Stimulated activated CD8-positive, alpha-beta memory T cell treated with anti-CD3 and anti-CD28 coated beads, Interleukin-2, amount 100 ng/mL, for 1 hour (primary cell): ENCODE measurements at places on chromosomes 11 and 22.
A peak's percentile ranks its signal among the peaks of the same experiment; 100 is the strongest.

DNA sequence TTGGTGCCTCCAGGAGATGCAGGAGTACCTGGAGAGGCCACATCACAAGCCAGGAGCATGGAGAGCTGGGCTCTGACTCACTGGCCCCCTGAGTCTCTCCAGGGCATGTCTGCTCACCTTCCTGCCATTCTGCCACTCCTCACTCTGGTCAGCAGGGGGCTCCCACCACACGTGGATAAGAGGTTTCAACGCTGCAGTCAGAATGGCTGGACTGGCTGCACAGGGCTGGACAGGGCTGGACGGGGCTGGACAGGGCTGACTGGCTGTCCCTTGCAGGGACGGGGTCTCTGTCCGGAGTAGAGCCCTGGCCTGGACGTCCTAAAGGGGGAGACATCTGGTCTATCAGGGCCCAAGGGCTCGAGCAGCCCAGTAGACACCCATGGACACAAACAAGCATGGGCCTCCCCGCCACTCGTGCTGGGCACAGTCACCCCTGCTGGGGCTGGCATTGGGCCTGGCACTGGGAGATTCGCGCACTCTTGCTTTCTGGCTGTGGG is 34.6 kb downstream of the CYTH4 start:
- peak; percentile 42 for DNase-seq

GRCh38 chr11:66343176-66343575 is 1.7 kb downstream of the BRMS1 start:
- DNase-seq, result no peak

- no peak for DNase-seq
These were observed 368.1 kb downstream of the TMEM135 start for GRCh38 chr11:87405843-87406242.

GRCh38 chr22:40196628-40197360 is 19.1 kb downstream of the TNRC6B start:
- no peak for DNase-seq

- DNase-seq, result no peak
These were observed 21.1 kb downstream of the RTN4R start for GRCh38 chr22:20247010-20247505.

GRCh38 chr11:123505546-123506299 is 75.7 kb downstream of the GRAMD1B start:
- DNase-seq, result no peak

DNA sequence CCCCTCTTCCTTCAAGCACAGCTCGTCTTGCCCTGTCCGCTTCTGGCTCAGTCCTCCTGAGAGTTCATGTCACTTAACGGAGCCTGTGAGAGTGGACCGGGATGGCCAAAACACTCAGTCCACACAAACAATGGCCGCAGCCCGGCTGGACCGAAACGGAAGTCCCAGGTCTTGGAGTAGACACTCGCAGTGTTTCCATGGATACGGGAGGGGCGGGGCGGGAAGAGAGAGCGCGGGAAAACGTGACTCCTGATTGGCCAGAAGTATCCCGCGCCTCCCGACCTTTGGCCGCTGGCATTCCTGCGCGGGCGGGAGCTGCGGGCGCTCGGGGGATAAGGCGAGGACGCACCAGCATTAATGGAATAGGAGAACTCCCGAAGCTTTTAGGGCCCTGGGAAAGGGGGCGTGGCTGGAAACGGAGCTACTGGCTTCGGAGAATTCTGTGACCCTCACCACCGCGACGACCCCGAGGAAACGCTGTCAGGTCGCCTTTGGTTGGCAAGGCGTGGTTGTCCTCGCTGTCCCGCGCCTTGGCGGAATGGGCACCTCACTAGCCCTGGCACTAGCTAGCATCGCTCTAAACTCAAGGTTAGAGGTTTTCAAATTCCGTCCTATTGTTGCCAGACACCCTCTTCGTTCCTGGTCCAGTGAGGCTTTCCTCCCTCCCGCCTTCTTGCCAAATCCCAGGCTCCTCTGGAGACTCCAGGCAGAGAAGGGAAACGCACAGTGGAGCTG is at the start of the genes NLRP14 and ZNF214:
NLRP14 (plus strand) TSS at position 297 of the 735 bp plus-strand sequence. CDS start 18,108 bp downstream, outside the sequence.
ZNF214 (minus strand) TSS at position 164 of the 735 bp plus-strand sequence. CDS start 17,511 bp downstream, outside the sequence.
- DNase-seq, result no peak

DNA sequence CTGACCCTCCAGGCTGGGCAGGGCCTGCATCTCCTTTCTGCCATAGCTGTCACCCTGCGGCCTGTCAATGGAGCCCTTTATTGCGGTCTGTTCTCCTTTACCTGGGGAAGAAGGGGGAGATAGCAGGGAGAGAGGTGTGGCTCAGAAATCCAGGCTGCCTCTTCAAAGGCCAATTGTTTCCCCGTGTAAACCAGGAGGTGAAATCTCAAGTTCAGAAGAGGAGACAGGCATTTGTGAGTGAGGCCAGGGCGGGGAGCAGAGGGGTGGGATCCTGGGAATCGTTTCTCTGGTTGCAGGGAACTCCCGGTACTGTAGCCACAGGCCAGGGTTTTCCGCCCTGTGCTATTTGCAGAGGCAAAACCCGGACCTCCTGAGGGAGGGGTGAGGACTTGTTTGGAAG is 9.1 kb downstream of the DCPS start:
- no peak for DNase-seq

DNA sequence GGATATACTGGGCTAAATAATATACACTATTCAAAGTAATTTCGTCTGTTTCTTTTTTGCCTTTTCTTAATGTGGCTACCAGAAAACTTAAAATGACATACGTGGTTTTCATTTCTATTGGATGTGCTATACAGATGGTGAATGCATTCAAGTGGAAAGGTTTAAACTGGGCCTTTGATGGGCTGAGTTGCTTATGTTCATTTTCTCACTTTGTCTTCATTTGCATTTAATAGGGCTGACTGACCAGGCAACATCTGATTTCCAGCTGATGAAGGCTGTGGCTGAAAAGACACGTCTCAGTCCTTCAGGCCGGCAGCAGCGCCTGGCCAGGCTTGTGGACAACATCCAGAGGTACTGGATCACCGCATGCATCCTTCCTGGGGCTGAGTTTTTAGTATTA is 27.9 kb downstream of the PIWIL4 start:
- no peak for DNase-seq

DNA sequence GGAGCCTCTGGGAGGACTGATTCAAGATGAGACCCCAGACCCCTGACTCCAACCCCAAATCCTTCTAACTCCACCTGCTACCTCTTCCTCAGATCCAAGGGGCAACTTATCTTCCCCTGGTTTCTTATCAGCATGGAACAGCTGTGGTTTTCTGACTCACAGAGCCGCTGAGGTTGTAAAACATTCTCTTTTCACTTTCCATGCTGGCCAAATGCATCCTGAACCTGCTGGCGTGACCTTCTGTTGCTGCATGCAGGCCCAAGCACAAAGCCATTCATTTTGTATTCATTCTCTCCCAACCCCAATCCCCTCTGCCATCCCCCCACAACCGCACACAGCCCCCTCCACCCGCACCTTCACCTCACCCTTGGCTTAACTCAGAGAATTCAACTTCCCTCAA is 70.3 kb downstream of the SEZ6L start:
- no peak for DNase-seq

DNA sequence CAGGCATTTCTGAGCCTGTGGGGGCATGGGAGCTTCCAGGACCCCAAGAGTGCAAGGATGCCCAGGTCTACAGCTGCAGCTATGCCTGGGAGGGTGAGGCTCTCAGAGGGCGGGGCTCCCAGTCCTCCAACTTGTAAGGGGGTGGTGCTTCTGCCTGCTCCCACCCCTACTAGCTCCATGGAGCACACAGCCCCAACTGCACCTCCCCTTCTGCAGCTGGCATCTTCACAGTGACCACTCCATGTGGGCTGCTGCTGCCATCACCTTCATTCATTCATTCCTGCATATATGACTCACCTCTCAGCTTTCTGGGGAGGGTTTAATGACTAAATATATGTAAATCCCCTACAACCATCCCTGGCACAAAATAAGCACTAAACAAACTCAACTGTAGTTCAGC is 43.8 kb downstream of the CHST1 start:
- no peak for DNase-seq

GRCh38 chr11:117601006-117601708 is 195.9 kb downstream of the DSCAML1 start:
- DNase-seq, result no peak

GRCh38 chr11:12769834-12770345 is 95.7 kb downstream of the TEAD1 start:
- no peak for DNase-seq

DNA sequence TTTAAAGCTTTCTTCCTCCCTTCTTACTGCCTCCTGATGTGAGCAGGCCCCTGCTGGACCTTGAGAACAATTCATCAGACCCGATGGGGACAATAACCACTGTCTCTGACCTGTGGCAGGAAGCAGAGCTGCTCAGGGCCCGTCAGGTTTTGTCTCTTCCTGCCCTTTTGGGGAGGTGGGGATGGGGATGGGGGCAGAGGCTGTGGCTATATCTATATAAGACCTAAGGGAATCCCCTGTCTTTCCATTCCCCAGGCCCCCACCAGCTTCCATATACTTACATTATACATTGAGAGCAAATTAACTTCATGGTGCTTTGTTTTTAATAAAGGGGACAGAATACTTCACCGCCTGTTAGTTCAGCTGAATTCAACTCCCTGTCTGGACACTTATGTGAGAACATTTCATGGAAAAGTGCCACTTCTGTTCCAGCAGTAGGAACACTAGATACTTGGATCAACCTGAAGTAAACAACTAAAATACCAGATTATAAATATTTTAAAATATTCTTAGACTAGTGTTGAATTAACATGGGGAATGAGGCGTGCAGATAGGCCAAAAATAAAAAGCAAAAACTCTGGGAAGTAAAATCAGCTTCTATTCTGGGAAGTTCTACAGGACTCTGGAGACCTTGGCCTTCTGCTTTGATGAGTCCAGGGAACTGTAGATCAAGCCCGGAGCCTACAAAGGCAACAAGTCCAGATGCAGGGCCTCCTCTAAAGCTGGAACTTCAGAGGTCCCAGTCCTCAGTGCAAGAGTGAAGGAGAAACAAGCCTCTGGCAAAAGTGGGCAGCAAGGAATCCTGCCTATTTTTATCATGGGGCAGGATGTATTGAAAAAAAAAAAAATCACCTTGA is 11.1 kb downstream of the ZP1 start:
- no peak for DNase-seq

DNA sequence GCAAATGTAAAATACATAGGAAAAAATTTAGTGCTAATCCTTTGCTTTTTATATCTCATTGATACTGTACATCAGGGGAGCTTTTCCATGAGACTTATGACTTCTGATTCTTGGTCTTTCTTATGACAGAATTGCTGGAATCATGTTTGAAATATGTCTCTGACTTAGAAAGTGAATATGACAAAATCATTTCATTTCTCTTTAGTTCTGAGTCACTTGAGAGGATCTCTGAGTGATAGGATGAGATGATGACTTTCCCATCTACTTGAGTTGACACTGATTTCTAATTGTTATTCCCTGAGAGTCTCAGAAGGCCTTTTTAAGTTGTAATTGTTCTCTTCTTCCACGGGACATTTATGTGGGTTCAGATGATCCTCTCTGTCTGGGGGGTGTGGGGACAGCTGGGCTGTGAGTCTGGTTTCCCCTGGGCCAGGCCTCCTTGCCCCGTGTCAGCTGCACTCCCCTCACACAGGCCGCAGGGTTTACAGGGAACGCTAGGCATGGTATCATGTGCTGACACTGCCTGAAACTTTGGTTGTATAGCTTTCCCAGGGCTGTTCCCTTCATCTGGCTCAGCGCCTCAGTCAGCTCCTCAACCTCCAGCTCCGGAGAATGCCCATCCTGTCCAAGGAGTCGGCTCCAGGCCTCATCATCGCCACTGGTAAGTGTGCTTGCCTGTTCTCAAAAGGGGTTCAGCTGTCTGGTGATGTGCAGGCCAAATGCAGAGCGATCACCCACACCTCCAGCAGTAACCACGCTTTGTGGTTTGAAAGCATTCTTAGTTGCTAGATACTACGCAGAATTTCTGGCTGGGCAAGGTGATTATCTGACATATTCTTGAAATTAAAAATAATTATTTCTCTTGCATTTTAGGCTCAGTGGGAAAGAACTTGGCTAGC is 69.5 kb upstream of the SORL1-AS1 start:
- DNase-seq, result no peak
